WTC11 (cell line): ENCODE measurements at places on chromosomes 4 and X.

DNA sequence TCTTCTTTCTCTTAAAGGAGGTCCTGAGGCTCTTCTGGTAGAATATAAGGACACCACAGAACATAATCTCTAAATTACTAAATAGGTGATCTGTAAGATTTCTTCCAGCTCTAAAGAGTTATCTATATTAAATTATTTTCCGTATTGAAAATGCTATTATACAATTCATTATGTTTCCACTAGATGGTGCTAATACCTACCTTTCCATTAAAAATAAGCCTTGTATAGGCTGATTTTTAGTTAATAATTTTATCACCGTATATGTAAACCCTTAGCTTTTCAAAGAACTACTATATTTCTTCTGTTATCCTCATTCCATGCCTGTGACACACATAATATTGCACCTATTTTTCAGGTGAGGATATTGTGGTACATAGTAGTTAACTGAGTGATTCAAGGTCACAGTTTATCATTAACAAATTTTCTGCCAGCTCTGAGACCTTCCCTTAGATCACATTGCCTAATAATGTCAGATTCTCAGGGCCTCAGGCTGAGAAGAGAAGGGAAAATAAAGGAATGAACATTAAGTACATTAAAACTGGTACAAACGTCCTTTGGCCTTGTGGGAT lies 138.8 kb downstream of the TEX11 start:
- DNase-seq: no peak

DNA sequence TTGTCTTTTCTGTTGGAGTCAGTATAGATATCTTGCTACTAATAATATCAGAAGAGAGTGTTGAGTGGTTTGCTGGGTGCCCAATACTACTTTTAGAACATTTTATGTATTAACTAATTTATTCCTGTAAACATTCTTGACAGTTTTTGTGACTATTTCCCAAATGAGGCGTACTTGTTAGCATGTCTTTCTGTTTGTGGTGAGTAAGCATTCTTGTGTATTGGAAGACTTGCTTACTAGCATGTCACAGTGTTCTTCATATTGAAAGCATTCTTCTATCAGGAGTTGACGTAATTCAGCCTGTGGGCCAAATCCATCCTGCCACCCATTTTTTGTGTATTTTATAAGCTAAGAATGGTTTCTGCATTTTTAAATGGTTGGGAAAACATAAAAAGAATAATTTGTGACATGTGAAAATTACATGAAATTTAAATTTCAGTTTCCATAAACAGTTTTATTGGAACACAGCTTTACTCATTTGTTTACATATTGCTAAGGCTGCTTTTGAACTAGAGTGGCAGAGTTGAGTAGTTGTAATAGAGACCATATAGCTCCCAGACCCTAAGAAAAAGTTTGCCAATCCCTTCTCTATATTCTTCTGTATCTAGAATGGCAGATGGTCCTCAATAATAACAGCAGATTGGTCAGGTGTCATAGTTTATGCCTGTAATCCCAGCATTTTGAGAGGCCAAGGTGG lies 20.4 kb downstream of the REPS2 start:
- no peak for DNase-seq

GRCh38 chr4:73528171-73528570 lies 46.6 kb downstream of the AFM start:
- DNase-seq: no peak

DNA sequence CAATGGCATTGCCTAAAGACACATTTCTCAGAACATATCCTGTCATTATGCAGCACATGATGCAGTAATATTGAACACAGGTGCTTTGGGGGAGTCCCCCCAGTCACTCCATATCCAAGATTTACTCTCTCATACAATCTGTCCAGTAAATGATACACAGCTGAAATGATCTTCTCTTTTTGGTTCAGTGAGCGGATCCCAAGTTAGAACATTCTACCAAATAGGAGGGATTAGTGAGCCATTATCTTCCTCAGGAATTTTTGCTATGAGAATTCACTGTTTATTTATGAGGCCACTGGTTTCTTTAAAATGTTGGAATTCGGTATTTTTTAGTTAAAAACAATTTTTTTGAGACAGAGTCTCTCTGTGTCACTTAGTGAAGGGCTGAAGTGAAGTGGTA lies 96.5 kb downstream of the TRAPPC11 start:
- no peak for DNase-seq

- DNase-seq: no peak
Observed at GRCh38 chr4:63020661-63021060, 1388.6 kb downstream of the TECRL start.

GRCh38 chr4:168917138-168917779 lies 92.8 kb downstream of the CBR4 start:
- no peak for DNase-seq

GRCh38 chr4:7854697-7855370 lies 84.8 kb downstream of the AFAP1 start:
- no peak for DNase-seq

GRCh38 chr4:148061141-148061481 lies 329.2 kb downstream of the ARHGAP10 start:
- no peak for DNase-seq

- DNase-seq: no peak
Observed at GRCh38 chr4:143417679-143418403, 81.2 kb downstream of the GAB1 start.

- no peak for DNase-seq
Observed at GRCh38 chrX:118679290-118679689, 48.1 kb upstream of the IL13RA1 start.

GRCh38 chr4:38954727-38955126 lies 77.5 kb downstream of the TMEM156 start:
- DNase-seq: no peak

GRCh38 chr4:147388018-147388417 lies 92.9 kb upstream of the EDNRA start:
- no peak for DNase-seq

DNA sequence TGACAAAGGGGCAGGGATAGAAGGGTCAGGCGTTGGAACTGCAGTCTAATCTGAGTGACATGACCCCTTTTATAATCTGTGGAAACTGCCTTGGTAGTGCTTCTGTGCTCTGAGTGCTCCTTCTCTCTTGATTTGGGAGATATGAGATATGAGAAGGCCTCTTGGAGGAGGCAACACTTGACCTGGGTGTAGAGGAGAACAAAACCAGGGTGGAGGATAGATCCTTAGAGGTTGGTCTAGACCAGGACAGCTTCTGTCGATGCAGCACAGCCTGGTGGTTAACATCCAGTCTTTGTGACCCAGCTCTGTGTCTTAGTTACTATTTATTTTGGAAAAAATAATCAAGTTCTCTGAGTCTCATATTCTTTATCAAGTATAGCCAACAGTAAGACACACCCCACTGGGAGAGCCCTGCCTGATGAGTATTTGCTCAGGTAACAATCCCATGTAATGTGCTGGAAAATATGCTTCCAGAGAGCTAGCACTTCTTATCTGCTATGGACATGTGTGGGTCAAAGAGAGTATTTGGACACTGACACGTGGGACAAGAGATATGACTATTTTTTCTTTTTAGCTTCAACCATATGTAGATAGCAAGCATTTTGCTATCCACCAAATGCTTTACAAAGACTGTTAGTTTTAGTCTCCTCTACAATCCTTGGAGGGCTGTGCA lies 9.1 kb downstream of the USP51 start:
- no peak for DNase-seq

- DNase-seq: no peak
Observed at GRCh38 chrX:115906276-115906675, 264.3 kb upstream of the AGTR2 start.

GRCh38 chr4:164337219-164337944 lies 416.5 kb upstream of the SMIM31 start:
- DNase-seq: no peak

GRCh38 chrX:13028871-13029636 lies 15.4 kb downstream of the FAM9C start:
- peak; percentile 12 for DNase-seq

DNA sequence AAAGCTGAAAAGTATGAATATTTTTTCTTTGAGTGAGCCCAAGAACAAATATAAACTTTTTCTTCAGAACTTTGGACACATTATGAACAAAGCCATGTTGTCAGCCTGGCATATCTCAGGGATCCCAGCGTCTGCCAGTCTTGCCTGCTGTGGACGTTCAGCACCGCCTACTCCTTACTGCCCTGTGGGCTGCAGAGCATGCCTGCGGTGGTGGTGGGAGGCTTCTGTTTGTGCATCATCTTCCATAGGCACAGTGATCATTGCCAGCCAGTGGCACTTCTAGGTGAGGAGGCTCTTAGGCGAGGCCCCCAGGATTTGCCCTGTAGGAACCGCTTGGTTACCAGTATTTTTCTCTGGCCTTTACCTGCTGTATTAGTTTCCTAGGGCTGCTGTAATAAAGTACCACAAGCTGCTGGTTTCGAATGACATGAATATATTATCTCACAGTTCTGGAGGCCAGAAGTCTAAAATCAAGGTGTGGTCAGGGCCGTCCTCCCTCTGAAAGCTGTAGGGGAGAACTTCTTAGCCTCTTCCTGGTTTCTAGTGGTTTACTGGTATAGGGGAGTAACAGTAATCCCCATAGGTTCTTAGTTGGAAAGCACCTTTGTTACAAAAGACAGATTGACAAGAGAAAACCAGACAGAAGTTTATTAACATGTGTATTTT lies 15.4 kb downstream of the ANXA3 start:
- no peak for DNase-seq

DNA sequence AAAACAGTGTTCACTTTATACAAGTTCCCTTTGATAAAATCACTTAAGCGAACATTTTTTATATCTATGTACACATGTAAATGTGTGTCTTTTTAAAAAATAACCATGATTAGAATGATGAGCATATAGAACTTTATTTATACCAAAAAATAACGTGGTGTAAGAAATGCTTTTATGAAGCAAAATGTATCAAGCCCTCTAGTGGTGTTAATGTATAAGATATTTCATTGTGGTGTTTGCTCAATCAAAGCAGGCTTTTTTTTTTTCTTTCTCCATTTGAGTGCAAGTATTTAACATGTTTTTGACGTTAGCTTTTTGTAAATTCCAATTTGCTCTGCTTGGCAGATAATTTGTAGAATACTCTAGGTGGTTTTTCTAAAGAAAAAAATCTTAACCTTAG lies 2092.4 kb upstream of the TENM3 start:
- no peak for DNase-seq

DNA sequence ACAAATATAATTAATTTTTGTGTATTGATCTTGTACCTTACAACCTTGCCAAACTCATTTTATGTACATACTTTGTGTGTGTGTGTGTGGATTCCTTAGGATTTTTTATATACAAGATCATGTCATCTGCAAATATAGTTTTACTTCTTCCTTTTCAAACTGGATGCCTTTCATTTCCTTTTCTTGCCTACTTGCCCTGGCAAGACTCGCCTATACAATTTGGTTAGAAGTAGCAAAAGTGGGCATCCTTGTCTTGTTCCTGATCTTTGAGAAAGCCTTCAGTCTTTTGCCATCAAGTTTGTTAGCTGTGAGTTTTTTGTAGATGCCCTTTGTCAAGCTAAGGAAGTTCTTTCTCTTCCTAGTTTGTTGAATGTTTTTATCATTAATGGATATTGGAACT lies 30.5 kb downstream of the RUFY3 start:
- no peak for DNase-seq

GRCh38 chr4:118921786-118922185 lies 33.1 kb downstream of the SYNPO2 start:
- DNase-seq: no peak

DNA sequence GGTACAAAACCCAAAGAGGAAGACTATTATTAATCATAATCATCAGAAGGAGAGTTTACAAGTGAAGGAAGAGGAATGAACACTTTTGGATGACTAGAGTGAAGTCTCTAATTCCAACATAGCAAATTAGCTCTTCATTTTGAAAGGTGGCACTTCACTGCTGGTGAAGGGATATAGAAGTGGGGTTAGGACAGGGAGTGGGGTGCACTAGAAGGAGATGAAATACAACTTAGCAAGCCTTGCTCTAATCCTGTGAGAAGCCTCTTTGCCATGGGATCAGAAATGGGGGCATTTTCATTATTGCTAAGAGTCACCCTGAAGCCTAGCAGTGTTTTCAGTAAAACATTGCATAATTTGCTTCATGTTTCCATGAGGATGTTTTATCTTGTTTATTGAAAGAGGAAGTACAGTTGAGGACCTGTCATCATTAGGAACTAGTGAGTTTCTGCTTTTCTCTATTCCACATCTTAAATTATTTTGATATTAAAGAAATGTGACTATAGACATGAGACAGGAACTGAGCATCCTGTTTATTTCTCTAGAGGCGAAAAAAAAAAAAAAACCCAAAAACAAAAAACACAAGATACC lies 9.3 kb upstream of the GRPR start:
- no peak for DNase-seq

- DNase-seq: no peak
Observed at GRCh38 chr4:180560896-180561295, 1682.3 kb upstream of the TENM3 start.

DNA sequence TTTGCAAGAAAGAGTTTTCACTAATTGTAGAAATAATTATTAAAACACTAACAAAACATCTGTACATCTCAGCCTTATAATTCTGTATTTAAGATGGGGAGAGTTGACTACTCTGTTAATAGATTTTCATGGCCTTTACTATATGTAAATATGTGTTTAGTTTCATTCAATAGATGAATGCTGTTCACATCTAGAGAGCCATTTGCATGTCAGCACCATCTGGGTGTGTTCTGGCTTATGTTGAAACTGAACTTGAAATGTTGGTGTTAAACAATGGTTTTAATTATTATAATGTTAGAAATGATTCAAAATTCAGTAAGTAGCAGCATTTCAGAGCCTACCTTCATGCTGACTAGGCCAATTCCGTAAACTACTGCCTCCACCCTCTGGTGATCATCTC lies 102.5 kb upstream of the ADAD1 start:
- no peak for DNase-seq

GRCh38 chrX:68396953-68397352 lies 36.3 kb downstream of the OPHN1 start:
- DNase-seq: no peak

GRCh38 chr4:25938787-25939186 lies 24.8 kb downstream of the SMIM20 start:
- DNase-seq: no peak

DNA sequence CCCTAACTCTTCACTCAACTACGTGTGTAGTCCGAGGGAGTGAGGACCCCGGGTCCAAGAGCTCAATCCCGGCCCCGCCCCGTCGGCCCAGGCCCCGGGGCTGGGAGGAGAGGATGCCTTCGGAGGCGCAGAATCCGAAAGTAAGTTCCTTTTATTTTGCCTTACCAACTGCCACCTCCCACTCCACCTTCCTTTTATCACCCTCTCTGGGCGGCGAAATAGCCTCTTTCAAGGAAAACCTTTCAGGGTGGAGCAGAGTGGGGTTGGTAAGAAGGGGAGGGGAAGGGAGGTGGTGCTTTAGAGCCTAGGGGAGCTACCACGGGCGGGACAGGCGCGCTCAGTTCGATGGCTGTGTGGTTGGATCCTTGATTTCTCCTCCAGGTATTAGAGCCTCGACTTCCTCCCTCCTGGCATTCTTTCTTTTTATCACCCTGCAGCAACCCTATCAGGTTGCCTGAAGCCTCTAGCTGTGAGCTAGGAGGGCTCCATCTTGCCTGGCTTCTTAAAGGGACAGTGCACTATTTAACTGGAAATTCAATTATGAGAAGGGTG lies 191.2 kb downstream of the RRAGB start:
- peak; percentile 15 for DNase-seq

GRCh38 chr4:71195924-71196323 lies 142.9 kb upstream of the SLC4A4 start:
- DNase-seq: no peak

- DNase-seq: no peak
Observed at GRCh38 chrX:130173190-130173895, 1.6 kb downstream of the RAB33A start.

GRCh38 chr4:41267997-41268396 lies 11.3 kb downstream of the UCHL1 start:
- no peak for DNase-seq
